Activated gamma-delta T cell (primary cell): ENCODE measurements at places on chromosomes 16 and 17.

GRCh38 chr17:73348018-73348828 is 36.4 kb upstream of the CDC42EP4 start:
- DNase-seq, result no peak

DNA sequence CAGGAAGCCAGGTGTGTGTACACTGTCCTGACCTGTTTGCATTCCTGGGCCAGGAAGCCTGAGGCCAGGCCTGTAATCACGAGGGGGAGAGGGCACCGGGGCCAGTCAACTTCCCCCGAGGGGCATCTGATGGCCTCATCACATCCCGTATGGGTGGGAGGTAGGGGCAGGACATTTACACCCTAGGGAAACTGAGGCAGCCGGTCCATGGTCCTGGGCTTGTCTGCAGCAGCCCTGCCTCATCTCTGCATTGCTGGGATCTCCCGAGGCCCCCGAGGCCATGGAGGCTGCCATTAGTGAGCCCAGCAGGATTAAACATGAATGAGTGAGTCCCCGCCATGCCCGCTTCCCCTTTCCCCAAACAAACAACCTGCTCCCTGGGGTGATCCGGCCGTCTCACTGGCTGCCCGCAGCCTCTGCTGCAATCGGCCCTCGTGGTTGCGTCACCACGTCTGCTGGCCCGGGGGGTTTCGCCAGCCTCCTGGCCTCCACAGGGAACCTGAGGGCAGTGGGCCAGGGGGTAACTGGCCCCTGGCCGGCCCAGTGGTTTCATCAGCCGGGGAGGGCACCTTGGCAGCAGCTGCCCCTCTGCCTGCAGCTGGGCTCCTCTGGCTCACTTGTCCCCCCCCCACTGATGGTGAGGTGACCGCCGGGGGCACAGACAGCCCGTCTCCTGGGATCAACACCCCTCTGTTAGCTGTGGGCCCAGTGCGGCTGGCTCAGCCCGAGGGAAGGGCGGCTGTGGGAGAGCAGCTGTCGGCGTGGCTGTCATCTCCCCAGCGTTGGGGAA is 88.3 kb upstream of the GSE1 start:
- no peak for DNase-seq

DNA sequence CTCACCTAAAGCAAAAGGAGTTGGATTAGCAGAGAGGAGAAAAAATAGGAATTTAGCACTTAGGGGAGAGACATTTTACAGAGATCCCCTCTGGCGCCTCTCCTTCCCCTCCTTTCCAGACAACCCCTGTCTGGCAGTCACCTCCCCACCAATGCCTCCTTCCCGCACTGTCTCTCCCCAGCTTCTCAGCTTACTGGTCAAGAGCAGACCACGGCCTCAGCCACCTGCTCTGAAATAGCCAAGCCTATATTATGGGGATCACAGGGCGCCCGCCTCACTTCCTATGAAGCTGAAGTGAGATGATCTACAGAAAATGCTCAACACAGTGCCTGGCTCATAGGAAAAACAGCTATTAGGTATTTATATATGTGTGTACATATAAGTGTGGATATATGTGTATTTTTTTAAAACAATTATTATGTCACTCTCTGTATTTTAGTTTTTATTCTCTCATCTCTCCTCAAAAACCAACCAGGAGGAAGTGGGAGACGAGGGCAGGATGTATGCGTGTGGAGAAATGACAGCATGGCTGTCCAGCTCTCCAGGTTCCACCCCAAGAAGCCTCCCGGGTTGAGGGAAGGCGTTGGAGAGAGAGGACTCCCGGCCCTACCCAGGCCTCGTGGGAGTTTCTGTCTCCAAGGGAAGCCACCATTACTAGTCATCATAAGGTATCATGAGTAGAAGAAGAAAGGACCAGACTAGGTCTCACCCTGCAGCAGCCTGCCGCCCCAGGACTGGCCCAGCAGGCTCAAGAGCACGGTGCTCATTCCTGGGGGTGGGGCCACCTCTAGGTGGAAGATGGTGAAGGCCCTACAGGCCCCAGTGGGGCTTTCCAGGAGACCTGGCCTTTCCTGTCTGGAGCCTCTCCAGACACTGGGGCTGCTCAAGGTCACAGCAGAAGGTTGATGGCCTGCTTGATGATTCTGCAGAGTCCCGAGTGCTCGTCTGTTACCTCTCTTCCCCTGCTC is 27.2 kb downstream of the MAP3K14 start:
- DNase-seq, result no peak

DNA sequence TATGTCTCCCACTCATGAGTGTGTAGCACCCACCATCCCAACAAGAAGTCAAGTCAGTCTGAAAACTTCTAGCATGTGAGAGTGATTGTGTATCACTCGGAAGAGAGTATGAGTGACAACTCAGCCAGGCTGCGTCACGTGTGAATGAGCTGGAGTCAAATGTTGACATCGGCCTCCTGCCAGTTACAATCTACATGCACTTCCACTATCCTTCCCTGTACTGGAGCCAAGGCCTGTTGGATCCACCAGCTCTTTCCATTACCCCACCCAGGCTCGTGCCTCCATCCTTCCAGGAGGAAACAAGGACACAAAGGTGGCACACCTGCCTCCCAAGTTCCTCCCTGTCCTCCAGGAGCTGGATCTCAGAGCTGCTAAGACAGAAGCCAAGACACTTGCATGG is 64.5 kb downstream of the ASIC2 start:
- no peak for DNase-seq

- no peak for DNase-seq
Observed at GRCh38 chr16:50261707-50262235, 4.6 kb upstream of the ADCY7 start.

DNA sequence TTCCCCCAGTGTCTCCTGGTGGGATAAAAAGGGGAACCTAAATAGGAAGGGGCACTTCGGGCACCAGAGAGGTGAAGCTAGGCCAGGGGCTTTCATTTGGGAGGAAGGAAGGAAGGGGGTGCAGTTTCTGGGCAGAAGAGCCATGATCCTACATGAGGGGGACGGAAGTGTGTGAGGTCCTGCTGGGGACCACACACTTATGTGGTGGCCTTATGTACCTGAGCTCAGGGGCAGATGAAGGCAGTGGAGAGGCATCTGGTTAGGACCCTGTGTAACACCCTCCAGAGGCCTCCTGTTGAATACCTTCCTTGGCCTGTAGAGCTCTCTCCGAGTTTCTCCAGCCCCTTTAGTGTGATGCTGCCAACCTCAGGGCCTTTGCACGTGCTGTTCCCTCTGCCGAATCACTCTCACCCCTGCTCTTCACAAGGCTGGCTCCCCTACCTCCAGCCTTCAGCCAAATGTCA is 21.2 kb downstream of the IGFBP4 start:
- no peak for DNase-seq

DNA sequence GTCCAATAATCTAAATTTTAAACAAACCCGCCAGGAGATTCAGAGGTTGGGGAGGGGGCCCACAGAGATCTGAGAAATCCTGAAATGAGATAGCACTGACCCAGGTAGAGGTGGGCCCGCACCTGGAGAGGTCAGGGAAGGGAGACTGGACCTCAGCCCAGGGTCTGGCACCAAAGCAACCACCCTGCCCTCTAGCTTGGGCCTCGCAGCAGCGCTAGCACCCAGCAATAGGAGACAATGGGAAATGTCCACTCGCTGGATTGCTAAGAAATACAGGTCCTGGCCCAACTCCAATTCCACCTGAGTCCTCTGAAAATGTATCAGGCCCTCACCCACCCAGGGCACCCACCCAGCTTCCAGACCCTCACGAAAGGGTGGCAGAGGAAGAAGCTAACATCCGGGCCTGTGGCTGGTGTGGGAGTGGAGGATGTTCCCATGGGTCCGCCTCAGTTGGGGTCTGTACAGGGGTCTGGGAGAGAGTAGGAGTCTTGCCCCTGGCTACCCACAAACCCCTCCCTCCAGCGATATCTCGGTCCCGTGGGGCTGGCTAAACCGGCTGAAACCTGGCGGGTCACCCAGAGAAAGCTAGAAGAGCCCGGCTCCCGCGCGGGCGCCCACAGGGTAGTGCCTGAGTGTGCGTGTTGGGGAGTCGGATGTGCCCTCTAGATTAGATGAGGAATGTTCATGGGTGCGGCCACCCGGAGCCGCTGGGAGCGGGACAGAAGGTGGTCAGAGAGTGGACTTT is 1.1 kb downstream of the PLLP start:
- DNase-seq, result no peak

DNA sequence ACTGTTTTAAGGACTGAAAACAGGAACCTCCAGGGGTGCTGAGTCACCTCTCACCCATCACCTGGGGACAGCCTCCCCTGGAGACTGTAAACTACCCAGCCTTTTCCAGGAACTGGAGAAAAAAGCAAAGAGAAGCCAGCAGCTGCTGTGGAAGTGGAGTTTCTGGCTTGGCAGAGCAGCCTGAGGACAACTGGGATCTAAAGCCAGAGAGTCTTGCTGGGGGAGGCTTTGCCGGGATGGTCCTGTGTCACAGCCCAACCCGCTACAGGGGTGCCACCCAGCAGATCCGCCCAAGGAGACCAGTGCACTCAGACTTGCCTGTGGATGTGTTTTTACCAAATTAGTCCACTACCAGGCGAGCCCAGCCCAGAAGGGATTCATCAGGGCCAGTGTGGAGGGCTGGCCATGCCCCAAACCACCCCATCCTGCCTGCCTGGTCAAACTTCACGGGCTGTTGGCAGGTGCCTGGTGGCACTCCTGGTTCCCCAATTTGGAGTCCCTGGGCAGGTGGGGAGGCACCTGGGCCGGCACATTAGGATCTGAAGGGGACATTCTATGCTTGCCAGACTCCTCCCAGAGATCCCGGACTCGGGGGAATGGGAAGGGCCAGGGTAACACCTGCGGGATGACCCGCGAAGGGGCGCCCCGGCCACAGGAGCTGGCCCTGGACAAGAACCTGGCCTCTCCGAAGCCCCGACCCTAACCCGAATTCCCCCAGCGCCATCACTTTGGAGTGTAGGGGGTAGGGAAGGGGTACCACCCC is 771 bp downstream of the MSRB1 start:
- no peak for DNase-seq

GRCh38 chr17:81456091-81456490 is 56.5 kb downstream of the ACTG1 start:
- DNase-seq, result no peak

DNA sequence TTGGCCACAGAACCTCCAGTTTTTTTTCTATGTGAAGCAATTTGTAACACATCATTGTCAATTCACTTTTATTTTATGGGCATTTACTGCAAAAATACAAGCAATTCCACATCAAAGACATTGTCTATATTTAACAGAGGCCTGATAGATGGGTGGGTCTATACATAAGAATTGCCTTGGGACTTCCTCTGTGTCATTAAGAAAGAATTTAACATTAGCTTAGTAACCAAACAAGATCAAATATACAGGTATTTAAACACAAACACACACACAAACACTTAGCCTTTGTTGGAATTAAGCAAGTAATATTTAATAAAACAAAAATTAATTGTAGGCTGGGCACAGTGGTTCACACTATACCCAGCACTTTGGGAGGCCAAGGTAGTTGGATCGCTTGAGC is 4.3 kb upstream of the PITPNC1 start:
- no peak for DNase-seq

GRCh38 chr17:81712468-81713003 is 452 bp downstream of the SLC25A10 start:
- DNase-seq, result no peak

- DNase-seq, result no peak
Observed at GRCh38 chr17:29577385-29578211, 9.1 kb downstream of the TP53I13 start.

- DNase-seq, result no peak
Observed at GRCh38 chr17:75622771-75623273, 10.4 kb upstream of the SMIM5 start.

GRCh38 chr16:30377812-30378235 is 3.2 kb downstream of the MYL11 start:
- DNase-seq, result peak; percentile 65

DNA sequence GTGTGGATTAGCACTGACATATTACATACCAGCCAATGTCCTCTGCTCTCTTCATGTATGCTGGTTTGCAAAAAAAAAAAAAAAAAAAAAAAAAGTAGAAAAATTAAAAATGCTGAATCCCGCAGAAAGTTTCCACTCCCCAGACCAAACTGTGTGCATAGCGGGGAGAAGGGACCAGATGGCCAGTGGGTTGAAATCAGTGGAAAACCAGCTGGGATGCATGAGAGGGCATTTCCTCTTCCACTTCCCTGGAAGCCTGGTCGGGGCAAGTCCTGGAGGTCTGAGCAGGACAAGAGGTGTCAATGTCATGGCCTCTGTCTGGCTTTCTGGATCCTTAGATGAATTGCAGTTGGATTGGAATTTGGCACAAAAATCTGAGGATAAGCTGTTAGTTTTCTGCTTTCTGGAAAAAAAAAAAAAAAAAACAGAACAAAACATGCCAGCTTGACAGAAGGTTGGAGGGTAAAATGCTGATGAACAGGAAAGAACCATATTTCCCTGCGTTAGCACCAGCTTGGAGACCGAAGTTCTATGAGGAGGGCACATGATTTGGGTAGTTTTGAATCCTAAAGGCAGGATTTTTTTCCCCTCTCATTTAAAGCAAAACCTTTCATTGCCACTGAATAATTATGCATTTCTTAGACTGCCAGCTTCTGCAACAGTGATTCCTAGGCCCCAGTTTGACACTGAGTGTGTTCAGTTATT is 941.5 kb upstream of the EEF2KMT start:
- DNase-seq, result no peak

DNA sequence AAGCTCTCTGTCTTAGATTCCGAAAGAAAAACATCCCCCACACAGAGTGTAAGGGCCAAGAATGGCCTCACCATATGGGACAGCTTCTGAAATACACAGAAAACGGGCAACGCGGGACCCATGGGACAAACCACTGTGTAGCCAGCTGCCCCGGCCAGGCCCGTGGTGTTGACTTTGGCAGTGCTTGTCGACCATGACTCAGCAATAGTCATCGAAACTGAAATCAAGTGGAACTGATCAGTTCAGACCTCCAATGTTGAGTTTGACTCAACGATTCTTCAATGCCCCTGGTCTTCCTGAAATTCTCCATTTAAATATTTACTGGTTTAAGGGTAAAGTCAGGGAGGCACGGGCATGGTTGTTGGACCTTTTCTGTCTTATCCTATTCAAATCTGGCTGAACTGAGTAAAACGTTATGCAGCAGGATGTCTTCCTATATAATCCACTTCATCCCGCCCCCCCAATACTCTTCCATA is 27.5 kb downstream of the ZFHX3 start:
- no peak for DNase-seq

DNA sequence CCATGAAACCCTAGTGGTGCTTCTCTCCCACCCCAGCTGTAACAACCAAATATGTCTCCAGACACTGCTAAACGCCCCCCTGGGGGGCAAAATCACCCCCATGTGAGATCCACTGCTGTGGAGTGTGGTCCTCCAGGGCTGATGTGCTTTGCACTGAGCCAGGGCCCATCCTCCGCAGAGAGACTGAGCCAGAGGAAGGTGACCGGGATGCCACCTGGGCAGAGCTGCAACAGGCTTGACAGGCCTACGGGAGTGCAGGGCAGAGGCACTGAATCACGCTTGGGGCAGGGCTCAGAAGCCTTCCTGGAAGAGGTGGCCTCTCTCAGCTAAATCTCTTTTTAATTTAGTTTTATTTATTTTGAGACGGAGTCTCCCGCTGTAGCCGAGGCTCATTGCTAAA is 4.4 kb downstream of the GJD3 start:
- no peak for DNase-seq

- DNase-seq, result no peak
Observed at GRCh38 chr17:48223945-48224344, 116.4 kb downstream of the SNX11 start.
